ENCODE measurements at places on chromosomes 5 and 9. TPM values are rescaled to one million over a fixed set of nuclear protein-coding genes. Genes with fewer than 3 reads are reported as not detected.

The NTNG2 gene
- 0.20 TPM for total RNA-seq

The PCDHGB7 gene
- 6.9 TPM for total RNA-seq

The STK32A gene
- total RNA-seq: 2.3 TPM

The GRXCR2 gene
- not detected for total RNA-seq

The SLC36A3 gene
- total RNA-seq: not detected

The PAEP gene
- total RNA-seq: not detected

The TAF11L5 gene
- not detected for total RNA-seq

The IFNB1 gene
- not detected for total RNA-seq

The TMEM232 gene
- total RNA-seq: 2.4 TPM

The NUTM2F gene
- total RNA-seq: 0.87 TPM

- no peaks in the 10 kb centered on the region for H3K36me3 ChIP-seq
- no peak overlapping the region for H3K4me3 ChIP-seq
- no peaks in the 10 kb centered on the region for H3K27me3 ChIP-seq
- H3K4me1 ChIP-seq: no peaks in the 10 kb centered on the region
- no peak overlapping the region for H3K27ac ChIP-seq
Measured at GRCh38 chr9:135683401-135684034, 15.8 kb downstream of the SOHLH1 start.

- no peaks in the 10 kb centered on the region for H3K36me3 ChIP-seq
- H3K4me3 ChIP-seq: no peak overlapping the region
- no peaks in the 10 kb centered on the region for H3K4me1 ChIP-seq
- H3K27me3 ChIP-seq: no peaks in the 10 kb centered on the region
- H3K27ac ChIP-seq: no peak overlapping the region
Measured at GRCh38 chr5:128895122-128895521, 70.2 kb upstream of the SLC27A6 start.

DNA sequence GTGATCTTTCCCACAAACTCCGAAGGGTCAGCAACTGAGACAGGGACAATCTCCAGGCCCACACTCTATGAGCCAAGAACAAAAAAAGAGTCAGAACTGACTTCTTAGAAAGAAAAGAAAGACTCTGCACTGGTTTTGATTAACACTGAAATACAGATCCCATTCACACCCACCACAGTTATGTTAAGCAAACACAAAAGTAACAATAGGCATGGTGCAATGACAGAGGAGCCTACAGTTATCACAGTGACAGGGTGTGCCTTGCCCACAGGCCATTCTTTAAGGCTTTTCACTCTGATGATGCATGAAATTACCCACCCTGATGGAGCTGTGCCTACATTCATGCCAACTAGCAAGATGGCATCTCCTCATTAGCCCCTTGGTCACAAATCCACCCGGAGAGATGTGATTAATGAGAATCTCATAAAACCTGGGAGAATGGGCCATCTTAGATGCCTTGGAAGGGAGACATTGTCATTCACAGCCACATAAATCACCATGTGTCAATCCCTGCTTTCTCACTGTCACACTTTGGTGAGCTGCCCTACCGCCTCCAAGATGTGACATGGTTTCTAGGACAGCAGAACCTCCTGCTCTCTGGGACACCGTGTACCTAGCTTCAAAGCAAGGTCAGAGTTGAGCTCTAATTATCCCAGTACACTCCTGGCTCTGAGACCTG, 27.6 kb upstream of the FSTL4 start:
- no peak overlapping the region for H3K27ac ChIP-seq
- no peak for DNase-seq
- H3K4me3 ChIP-seq: no peak overlapping the region
- H3K4me1 ChIP-seq: no peaks in the 10 kb centered on the region
- H3K27me3 ChIP-seq: peaks cover 13% of the 10 kb centered on the region

GRCh38 chr9:133405508-133406438, 12.0 kb downstream of the REXO4 start:
- no peak overlapping the region for H3K4me3 ChIP-seq
- H3K36me3 ChIP-seq: no peaks in the 10 kb centered on the region
- no peaks in the 10 kb centered on the region for H3K27me3 ChIP-seq
- DNase-seq: no peak
- H3K27ac ChIP-seq: no peak overlapping the region

- no peaks in the 10 kb centered on the region for H3K27me3 ChIP-seq
- no peaks in the 10 kb centered on the region for H3K4me1 ChIP-seq
- no peak for DNase-seq
- no peak overlapping the region for H3K27ac ChIP-seq
Measured at GRCh38 chr5:35971186-35971877, 19.9 kb downstream of the UGT3A1 start.

- no peaks in the 10 kb centered on the region for H3K27me3 ChIP-seq
- H3K27ac ChIP-seq: no peak overlapping the region
- H3K4me1 ChIP-seq: no peaks in the 10 kb centered on the region
- no peak overlapping the region for H3K4me3 ChIP-seq
- H3K36me3 ChIP-seq: no peaks in the 10 kb centered on the region
- no peak for DNase-seq
Measured at GRCh38 chr5:160843240-160843639, 8.8 kb downstream of the ATP10B start.

DNA sequence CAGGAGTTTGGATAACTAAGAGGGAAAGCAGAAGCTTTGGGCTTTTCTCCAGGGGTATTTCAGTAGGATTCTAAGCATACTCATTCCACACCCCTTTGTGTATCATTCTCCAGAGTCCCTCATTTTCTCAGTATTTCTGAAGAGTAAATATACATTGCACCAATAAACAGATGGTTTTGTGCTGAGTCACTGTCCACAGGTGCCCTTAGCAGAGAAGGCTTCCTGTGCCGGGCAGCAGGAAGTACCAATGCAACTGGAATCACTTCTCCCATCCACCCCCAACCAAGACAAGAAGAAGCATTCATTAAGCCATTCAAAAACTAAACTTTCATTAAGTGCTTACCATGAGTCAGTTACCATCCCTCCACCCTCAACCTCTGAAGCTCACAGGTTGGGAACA, 3.6 kb upstream of the CCNJL start:
- H3K27ac ChIP-seq: peak overlapping the region; percentile 49
- no peaks in the 10 kb centered on the region for H3K27me3 ChIP-seq
- H3K4me3 ChIP-seq: no peak overlapping the region
- peaks cover 6% of the 10 kb centered on the region for H3K4me1 ChIP-seq
- DNase-seq: peak; percentile 70

- no peak overlapping the region for H3K4me3 ChIP-seq
- DNase-seq: no peak
- no peak overlapping the region for H3K27ac ChIP-seq
- H3K27me3 ChIP-seq: no peaks in the 10 kb centered on the region
- no peaks in the 10 kb centered on the region for H3K4me1 ChIP-seq
Measured at GRCh38 chr9:87213948-87214347, 266.6 kb upstream of the GAS1 start.

- H3K27me3 ChIP-seq: no peaks in the 10 kb centered on the region
- H3K36me3 ChIP-seq: no peaks in the 10 kb centered on the region
- no peak overlapping the region for H3K4me3 ChIP-seq
- H3K27ac ChIP-seq: no peak overlapping the region
Measured at GRCh38 chr9:109551651-109552050, 53.5 kb upstream of the PTPN3 start.

DNA sequence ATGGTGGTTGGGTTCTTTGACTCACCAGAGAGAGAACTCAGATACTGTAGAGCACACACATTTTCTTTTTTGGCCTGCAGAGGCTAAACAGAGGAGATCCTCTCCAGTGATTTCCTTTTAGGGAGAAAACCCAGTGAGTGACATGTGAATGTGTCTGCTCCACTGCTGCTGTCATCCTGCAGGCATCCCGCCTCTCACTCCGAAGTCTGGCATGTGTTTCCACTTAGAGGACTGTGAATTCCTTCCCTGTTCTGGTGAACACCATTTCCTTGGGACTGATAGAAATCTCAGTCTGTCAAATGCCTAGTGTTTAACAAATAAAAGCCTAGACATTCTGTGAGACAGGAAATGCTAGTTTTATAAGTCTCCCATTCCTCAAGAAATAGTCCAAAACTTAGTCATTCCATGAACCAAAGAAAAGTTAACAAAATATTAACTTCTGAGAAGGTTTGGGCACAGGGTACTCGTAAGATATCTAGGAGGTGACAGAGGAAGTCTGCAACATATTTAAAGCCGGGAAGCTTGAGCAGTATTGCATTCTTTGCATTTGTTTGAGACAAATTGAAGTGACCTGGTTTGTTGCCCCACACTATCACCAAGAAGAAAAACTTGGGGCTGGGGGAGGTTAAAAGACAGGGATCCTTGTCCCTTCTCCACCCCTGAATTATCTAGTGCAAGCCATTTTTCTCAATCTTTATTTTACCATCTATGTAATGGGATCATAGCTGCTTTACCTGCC, 74.9 kb upstream of the NIPAL4 start:
- no peaks in the 10 kb centered on the region for H3K36me3 ChIP-seq
- H3K4me1 ChIP-seq: peaks cover 24% of the 10 kb centered on the region
- no peaks in the 10 kb centered on the region for H3K27me3 ChIP-seq
- H3K4me3 ChIP-seq: no peak overlapping the region
- peak overlapping the region; percentile 76 for H3K27ac ChIP-seq

GRCh38 chr9:26477963-26478362, 414.6 kb downstream of the CAAP1 start:
- H3K36me3 ChIP-seq: no peaks in the 10 kb centered on the region
- H3K4me3 ChIP-seq: no peak overlapping the region
- no peak for DNase-seq

- H3K4me1 ChIP-seq: no peaks in the 10 kb centered on the region
- no peaks in the 10 kb centered on the region for H3K36me3 ChIP-seq
- no peak overlapping the region for H3K4me3 ChIP-seq
- no peaks in the 10 kb centered on the region for H3K27me3 ChIP-seq
- DNase-seq: no peak
- no peak overlapping the region for H3K27ac ChIP-seq
Measured at GRCh38 chr5:5026409-5026785, 113.7 kb upstream of the ADAMTS16 start.

DNA sequence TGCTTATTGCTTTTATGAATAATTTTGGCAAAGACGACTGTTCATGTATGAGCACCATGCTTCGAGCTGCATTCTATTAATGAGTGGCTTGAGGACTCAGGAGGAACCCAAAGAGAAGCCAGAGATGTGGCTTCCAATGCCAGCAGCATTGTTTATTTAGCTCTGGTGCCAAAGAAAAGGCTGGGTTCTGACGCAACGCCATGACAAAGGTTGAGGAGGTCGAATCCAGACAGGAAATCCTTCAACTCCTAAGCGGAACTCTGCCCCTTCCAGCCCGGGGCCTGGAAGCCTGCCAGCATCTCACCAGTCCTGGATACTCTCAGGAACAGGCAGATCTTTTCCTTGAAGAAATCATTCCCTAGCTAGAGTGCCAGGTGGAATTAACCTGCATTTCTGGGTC, 104.4 kb downstream of the ARHGAP26 start:
- no peak overlapping the region for H3K4me3 ChIP-seq
- H3K27ac ChIP-seq: no peak overlapping the region
- no peaks in the 10 kb centered on the region for H3K36me3 ChIP-seq
- H3K27me3 ChIP-seq: no peaks in the 10 kb centered on the region
- DNase-seq: peak; percentile 48
- peaks cover 5% of the 10 kb centered on the region for H3K4me1 ChIP-seq

DNA sequence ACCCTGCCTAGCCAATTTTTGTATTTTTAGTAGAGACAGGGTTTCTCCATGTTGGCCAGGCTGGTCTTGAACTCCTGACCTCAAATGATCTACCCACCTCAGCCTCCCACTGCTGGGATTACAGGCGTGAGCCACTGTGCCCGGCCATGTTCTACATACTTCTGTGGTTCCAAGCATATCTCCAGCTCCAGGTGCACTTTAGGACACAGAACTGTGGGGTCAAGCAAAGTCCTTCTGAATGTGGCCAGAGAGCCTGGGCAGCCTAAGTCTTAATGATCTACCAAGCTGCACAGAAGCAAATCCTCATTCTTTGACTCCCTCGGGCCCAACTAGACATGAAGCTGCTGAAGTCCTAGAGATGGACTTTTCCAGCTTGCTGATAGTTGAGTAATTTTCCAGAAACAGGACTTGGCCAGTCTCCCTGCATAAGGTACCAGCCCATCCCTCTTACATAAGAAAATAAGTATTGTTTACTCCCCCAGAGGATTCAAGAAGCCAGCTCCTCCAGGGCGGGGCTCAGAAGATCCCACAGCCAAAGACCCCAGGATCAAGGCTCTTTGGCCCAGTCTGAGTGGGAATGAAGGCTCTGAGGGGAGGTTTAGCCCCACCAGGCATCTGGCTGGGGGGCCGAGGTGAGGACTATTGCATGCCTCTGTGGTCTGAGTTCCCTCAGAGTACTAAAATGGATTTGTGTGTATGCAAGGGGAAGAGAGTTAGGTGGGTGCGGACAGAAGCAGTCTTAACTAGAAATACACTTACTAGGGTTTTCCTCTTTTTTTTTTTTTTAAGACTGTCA, 8.7 kb downstream of the CLTB start:
- no peak for DNase-seq
- H3K4me1 ChIP-seq: peaks cover 9% of the 10 kb centered on the region
- H3K27ac ChIP-seq: no peak overlapping the region
- H3K27me3 ChIP-seq: no peaks in the 10 kb centered on the region

DNA sequence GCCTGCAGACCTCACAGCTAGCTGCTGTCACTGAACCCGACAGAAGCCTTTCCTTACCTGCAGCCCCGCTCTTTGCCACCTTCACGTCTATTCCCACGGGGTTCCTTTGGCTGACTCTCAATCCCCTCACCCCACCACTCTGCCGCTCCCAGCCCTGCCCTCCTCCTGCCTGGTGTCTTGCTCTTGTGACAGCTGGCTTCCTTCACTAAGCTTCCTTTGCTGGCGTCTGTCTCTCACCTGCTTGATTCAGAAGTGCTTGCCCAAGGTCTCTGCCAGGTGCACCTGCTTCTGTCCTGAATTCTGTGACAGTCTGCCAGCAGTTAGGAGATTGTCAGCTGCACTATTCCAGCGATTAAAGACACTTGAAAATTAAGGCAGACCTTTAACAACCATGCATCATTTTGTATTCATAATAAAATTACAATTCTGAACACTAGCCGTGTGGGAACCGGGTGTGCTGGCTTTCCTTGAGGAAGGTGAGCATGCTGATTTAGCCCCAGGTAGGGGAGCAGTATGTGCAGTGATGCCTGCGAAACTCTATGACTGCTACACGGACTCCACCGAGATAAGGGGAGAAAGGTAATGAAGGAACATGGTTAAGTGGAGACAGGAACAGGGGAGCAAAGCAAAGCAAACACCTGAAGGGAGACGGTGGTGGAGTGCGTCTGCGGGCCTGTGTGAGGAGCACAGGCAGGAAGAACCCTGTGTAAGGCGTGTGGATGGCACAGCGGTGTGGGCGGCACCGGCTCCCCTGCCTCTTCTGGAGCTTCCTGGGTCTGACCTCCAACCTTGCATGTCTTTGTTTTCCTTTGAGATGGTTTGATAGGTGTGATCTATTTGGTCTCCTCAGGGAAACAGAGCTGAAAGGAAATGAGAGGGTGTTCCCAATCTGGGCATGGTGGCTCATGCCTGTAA, 80.1 kb upstream of the CACNA1B start:
- DNase-seq: no peak
- no peaks in the 10 kb centered on the region for H3K27me3 ChIP-seq
- H3K27ac ChIP-seq: no peak overlapping the region
- no peaks in the 10 kb centered on the region for H3K4me1 ChIP-seq

- no peak overlapping the region for H3K27ac ChIP-seq
- H3K4me3 ChIP-seq: no peak overlapping the region
- no peaks in the 10 kb centered on the region for H3K4me1 ChIP-seq
- H3K36me3 ChIP-seq: no peaks in the 10 kb centered on the region
Measured at GRCh38 chr5:5046680-5047502, 93.2 kb upstream of the ADAMTS16 start.

- H3K36me3 ChIP-seq: no peaks in the 10 kb centered on the region
- peak; percentile 62 for DNase-seq
- peaks cover 13% of the 10 kb centered on the region for H3K4me1 ChIP-seq
- H3K27me3 ChIP-seq: peaks cover 66% of the 10 kb centered on the region
Measured at GRCh38 chr5:140042643-140043507, at the start of gene NRG2. NRG2 (minus strand) TSS chr5:140043299.

GRCh38 chr5:2113348-2114131, 230.8 kb upstream of the IRX4 start:
- no peaks in the 10 kb centered on the region for H3K27me3 ChIP-seq
- no peak for DNase-seq
- no peak overlapping the region for H3K4me3 ChIP-seq
